H9 (cell line): ENCODE measurements at places on chromosomes 12 and 14. TPM values are rescaled to one million over a fixed set of nuclear protein-coding genes. Genes with fewer than 3 reads are reported as not detected.

DNA sequence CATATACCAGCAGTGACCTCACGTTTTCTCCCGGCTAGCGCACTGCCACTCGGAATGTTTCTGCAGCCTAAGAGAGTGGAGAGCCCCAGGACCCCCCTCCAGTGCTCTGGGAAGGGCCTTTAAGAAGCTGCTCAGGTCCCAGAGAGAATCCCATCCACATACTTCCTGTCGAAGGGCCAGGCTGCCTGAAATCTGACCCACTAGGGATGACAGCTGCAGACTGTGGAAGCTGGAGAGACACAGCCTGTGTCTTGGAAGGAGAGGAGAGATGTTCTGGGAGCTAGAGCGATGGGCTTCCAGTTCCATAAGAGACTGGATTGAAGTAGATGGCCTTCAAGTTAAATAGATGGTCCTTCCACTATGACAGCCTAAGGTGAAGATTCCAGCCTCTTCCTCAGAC is 54.4 kb downstream of the IQSEC3 start:
- H3K27ac ChIP-seq = no peak overlapping the region
- H3K27me3 ChIP-seq = no peaks in the 10 kb centered on the region
- no peak for DNase-seq
- H3K36me3 ChIP-seq = no peaks in the 10 kb centered on the region
- H3K4me1 ChIP-seq = no peaks in the 10 kb centered on the region

DNA sequence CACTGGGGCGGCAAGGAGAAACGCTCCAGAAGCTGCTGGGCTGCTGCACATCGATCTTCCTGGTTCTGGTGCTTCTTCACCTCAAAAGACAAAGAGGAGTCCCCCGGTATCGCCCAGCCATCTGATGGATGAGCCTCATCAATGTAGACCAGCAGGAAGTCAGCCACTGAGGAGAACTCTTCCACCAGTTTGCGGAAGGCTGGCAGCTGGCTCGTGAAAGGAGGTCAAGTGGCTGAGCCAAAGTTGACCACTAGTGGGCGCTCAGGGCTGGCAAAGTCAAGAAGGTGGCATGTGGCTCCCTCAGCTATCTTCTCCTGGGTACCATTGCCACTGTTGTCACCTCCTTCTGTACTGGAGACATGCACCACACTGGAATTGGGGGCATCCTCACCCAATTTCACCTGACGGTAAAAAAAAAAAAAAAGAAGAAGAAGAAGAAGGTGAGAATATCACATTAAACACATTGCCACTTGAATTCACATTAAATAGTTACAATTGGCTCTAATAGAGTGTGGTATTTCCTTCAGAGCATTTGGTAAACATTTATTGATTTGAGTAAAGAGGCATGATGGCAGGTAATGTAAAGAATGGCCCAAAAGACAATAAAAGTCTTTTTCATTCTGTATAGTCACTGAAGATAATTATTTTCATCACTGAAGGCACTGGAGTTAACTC is 8.3 kb downstream of the DIO2 start:
- H3K4me1 ChIP-seq = no peaks in the 10 kb centered on the region
- no peak overlapping the region for H3K4me3 ChIP-seq
- H3K27me3 ChIP-seq = no peaks in the 10 kb centered on the region
- DNase-seq = peak; percentile 87
- no peak overlapping the region for H3K27ac ChIP-seq
- no peaks in the 10 kb centered on the region for H3K36me3 ChIP-seq

DNA sequence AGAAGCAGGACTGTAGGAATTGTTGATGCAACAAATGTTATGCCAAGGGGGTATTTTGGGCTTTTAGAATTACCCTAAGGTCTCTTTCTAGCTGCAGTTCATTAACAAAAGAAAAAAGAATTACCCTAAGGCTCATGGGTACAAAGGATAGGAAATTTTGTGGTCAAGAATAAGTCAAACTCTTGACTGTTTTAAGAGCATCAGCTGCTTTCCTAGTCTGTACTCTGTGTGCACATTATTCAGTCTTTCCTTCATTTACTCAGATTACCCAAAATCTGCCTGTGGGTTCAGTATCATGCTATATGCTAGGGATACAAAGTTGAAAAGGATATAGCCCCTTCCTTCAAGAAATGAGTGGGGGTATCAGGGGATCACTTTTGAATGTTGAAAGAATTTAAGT is 36.5 kb upstream of the CCDC88C start:
- no peak for DNase-seq
- no peak overlapping the region for H3K4me3 ChIP-seq
- peaks cover 39% of the 10 kb centered on the region for H3K36me3 ChIP-seq
- H3K27me3 ChIP-seq = no peaks in the 10 kb centered on the region
- H3K4me1 ChIP-seq = no peaks in the 10 kb centered on the region

GRCh38 chr12:111438481-111438880 is 32.8 kb downstream of the SH2B3 start:
- H3K27ac ChIP-seq = no peak overlapping the region
- H3K4me1 ChIP-seq = peaks cover 13% of the 10 kb centered on the region; the same call in 1 of the 2 replicates

- H3K4me3 ChIP-seq = no peak overlapping the region
- peaks cover 3% of the 10 kb centered on the region; the same call in 1 of the 2 replicates for H3K4me1 ChIP-seq
- H3K36me3 ChIP-seq = no peaks in the 10 kb centered on the region
- no peak overlapping the region for H3K27ac ChIP-seq
Observed at GRCh38 chr12:47186246-47186645, 106.5 kb upstream of the AMIGO2 start.

DNA sequence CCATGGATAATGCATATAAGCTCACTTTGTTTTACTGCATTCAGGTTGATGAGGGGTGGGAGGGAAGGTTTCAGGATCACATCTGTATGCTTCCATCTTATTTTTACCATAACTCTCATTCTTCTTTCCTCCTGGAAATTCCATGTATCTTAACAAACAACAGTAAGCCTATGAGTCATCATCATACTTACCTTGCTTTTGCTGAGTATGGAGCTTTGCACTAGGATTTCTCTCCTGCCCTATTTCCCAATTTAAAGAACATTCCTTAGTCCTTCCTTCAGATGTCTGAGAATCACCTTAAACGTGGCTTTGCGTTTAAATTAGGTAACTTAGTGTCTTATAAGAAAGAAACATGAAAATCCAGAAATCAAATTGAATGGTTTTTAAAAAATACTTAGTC is 1.6 kb upstream of the CLEC14A start:
- DNase-seq = no peak
- H3K4me3 ChIP-seq = no peak overlapping the region
- 0 out of 2 replicates have a peak, but pooled peaks cover 2% of the 10 kb centered on the region for H3K4me1 ChIP-seq
- H3K36me3 ChIP-seq = no peaks in the 10 kb centered on the region; the same call in 2 of the 3 replicates
- peaks cover 29% of the 10 kb centered on the region for H3K27me3 ChIP-seq
- no peak overlapping the region for H3K27ac ChIP-seq

DNA sequence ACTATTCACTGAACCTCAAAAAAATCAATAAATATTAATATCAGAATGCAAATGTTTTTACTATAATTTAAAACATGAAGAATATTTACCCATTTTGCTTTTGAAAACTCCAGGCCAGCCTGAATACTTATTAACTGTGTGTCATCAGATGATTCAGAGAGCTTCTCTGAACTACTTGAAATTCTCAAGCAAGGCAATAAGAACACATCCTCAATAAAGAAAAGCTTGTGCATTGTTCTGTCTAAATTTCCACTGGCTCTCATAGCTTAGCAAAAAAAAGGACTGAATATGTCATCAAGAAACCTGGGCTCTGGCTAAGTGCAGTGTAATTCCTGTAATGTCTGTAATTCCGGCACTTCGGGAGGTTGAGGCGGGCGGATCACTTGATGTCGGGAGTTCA is 194.1 kb downstream of the BTG1 start:
- H3K4me1 ChIP-seq = no peaks in the 10 kb centered on the region
- H3K4me3 ChIP-seq = no peak overlapping the region
- H3K27ac ChIP-seq = no peak overlapping the region
- H3K27me3 ChIP-seq = no peaks in the 10 kb centered on the region

DNA sequence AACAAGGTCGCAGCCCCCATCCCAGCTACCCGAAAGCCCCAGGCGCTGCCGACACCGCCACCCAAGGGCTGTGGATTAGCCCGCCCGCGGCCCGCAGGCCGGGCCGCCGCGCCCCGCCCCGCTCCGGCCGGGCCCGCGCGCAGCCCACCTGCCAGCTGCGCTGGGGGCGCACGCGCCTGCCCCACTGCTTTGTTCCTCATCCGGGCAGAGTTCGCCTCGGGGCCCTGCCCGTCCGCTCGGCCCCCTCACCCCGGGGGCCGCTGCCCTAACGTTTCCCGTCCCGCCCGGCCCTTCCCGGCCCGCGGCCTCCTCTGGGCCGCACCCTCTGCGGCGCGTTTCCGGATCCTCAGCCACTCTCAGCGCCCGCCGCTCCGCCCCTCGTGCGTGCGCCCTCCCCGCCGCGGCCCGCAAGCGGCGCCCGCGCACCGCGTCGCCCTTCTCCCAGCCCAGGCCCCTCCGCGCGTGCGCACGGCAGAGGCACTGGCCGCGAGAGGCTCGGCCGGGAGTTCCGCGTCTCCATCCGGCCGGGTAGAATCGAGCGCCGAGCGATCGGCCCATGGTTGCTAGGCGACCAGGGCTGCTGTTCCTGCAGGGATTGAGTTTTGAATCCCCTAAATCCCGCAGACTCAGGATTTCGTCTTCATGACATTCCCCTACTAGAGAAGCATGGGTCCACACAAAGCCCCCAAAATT is at the start of gene PRDM4:
TSS of gene PRDM4 (minus strand) at position 329 of the 693 bp plus-strand sequence. CDS start 622 bp downstream, outside the sequence.
- peak within 1 kb of the TSS; percentile 89 for H3K4me3 ChIP-seq
- H3K27me3 ChIP-seq = no peaks in the 10 kb centered on the region
- no peaks in the 10 kb centered on the region for H3K4me1 ChIP-seq
- H3K27ac ChIP-seq = no peak within 1 kb of the TSS
- peaks cover 13% of the 10 kb centered on the region for H3K36me3 ChIP-seq

TAS2R50 gene
- total RNA-seq = 0.66 and 0.77 TPM in 2 replicates

IL23A gene
- 1.5 and 2.0 TPM in 2 replicates for total RNA-seq
